ENCODE measurements at places on chromosomes 3 and 15.

GRCh38 chr3:37967260-37967881 is 23.2 kb upstream of the VILL start:
- peak; percentile 51 for DNase-seq

DNA sequence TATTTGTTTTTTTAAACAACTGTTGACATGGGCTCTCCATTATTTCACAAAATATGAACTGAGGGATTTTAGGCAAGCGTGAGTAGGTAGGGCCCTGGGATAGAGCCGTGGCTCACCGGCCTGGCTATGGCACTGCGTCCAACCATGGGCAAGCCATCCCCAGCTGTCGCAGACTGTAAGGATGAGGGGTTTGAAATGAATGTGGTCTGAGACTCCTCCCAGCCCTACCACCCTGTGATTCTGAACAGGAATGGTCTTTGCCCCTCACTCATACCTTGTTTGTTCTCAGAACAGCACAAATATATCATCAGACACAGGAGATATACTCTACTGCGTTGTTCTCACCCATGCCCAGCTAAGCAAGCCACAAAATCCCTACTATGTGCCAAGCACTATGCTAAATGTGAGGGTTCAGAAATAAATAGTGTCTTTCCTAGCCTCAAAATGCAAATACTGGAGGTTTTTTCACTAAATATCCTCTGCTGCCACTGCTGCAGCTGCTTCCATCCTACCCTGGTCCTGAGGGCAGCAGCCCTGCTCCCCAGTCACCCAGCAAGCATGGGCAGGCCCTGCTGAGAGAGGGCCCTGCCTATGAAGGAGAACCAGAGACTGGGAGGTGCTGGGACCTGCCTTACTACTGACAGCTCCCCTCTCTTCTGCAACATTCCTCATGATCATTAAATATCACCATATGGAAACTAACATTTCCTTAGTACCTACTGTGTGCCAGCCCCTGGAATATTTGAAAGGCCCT is 102.8 kb downstream of the XXYLT1 start:
- DNase-seq: no peak

DNA sequence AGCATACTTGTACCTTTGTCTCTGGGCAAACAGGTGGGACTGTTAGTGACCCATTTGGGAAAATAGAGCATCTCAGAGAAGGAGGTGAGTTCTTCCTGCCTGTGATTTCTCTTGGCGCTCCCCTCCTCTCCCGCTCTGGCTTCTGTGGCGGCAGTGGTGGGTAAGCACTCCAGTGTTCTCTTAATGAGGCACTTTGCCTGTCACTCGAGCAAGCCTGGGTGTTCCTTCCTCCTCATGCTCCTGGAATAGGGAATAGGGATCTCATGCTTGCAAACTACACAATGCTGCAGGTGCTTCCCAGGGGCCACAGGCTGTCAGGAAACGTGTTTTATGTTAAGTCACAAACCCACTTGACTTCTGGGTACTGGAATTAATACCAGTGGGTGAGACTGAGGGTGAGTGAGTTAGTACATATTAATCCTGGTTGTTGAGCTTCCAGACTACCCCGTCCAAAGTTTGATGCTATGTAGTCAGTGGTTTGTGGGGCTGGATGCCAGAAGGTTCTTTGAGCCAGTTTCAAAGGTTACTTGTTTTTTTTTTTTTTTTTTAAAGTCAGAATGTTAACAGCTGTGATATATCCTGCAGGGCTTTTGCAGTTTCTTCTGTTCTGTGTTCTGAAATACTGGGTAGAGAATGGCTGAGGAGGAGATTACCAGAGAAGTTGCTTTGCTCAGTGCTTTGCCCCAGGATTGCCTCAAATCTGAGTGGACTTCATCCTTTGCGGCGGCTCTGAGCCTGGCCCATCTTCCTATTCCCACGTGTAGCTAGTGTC is 30.5 kb downstream of the EDEM1 start:
- DNase-seq: no peak

- no peak for DNase-seq
Measured at GRCh38 chr3:197227780-197228574, 70.4 kb downstream of the DLG1 start.

- DNase-seq: no peak
Measured at GRCh38 chr3:11088066-11088465, 66.2 kb upstream of the HRH1 start.

- DNase-seq: no peak
Measured at GRCh38 chr15:45441686-45442085, 63.3 kb upstream of the GATM start.

- no peak for DNase-seq
Measured at GRCh38 chr3:126936853-126937425, 46.0 kb upstream of the PLXNA1 start.

DNA sequence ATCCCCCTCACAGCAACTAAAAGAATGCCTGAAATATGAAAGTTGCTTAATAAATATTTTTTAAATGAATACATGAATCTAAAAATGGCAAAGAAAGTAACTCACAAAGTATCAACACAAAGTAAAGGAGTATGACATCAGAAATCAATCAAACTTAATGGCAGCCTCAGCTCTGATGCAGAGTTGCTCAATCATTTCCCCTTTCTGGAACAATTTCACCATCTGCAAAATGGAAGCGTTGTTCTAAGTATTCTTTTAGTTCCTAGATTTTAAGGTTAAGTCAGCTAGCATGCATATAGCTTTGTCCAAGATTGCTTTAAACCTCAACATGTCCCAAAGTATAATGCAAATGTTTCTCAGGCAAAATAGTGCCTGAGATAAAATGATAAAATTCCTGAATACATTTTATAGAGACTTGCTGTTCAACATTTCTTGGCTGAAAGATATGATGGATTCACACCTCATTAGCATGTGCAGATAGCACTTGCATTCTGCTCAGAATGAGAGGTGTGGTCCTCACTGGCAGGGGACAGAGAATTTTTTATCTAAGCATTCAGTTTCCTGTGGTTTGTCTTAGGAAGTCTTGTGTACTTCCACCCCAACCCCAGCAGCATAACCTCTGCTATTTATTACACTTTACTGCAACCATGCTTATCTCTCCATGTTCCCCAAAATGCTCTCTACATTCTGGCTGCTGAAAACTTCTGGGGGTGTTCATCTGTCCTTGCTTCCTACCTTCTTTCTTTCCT is 429.3 kb downstream of the GRM7 start:
- DNase-seq: no peak

DNA sequence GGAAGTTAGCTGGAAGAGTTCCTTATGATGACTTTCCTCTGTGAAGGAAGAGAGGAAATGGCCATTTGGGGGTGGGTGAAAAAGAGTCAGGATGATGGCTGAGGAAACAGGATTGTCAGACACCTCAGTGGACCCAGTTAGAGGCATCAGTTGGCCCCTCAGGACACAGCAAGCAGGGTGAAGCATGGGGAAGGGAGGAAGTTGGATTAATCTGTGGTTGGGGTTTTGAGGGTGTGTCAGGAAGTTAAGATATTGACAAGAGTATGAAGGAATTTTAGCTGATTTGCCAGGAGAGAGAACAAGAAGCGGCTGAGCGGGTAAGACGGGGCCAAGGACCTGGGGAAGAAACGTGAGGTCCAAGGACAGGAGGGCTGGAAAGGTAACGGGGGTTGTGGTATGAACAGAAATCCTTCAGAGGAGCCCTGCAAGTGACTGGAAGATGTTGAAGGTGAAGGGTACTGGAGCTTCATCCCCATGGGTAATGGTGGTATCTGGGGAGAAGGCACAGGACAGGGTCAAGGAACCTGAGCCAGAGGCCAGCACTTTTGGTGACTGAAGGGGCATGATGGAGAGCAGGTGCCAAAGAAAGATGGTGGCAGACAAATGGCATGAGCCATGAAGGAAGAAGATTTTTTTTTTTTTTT is 2.7 kb downstream of the UQCC5 start:
- DNase-seq: no peak

GRCh38 chr3:182787302-182788036 is 5.8 kb upstream of the ATP11B start:
- no peak for DNase-seq

DNA sequence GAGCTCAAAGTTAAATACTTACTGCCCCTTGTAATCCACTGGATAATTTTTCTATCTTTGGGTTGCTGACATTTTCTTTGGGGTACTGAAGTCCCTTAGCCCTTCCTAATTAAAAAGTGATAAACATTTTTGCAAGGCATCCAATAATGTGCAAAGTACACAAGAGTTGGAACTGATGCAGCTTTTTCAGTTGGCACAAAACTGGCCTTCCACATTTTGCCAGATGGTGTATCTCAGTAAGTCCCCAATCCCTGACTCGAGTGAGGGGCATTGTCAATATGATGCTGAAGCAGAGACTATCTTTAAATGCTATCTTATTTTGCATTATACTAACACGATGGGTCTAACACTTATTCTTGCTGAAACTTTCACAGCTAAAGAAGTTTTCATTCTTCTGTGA is 27.8 kb downstream of the FHIT start:
- DNase-seq: no peak

GRCh38 chr15:41474941-41475340 is 18.7 kb upstream of the ITPKA start:
- no peak for DNase-seq

GRCh38 chr3:179599531-179599930 is 4.9 kb downstream of the MRPL47 start:
- no peak for DNase-seq

- DNase-seq: peak; percentile 65
Measured at GRCh38 chr3:96863129-96863740, 48.8 kb downstream of the EPHA6 start.

DNA sequence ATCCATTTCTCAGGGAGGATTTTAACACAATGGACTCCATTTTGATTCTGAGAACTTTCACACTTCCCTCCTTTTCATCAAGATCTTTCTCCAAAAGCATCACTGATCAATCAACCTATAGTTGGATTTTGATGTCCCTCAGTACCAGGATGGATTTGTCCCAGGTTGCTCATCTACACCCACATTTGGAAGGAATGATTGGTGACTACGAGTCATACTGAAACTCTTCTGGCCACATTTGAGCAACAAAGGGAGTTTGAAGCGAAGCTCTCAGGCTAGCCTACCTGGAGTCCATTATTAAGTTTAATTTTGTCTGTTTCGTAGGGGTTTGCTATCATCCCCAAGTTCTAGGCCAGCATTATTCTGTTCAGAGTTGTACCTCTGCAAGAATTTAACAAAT is 31.3 kb upstream of the ATP8B4 start:
- no peak for DNase-seq

DNA sequence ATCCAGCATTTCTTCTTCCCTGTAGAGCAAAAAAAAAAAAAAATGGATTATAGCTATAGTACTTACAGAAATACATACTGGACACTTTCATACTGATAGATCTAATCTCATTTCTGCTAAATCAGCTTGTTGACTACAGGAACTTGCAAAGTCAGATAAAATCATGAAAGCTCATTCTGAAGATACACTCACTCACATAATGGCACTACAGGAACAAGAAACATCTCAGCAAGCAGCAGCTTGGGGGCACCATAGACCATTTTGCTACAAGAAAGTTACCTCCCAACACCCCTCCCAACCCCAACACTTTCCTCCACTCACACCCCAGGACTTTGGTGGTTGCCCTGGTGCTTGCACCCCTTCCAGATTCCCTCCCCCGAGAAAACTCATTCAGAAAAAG is 4.6 kb downstream of the MYH15 start:
- peak; percentile 46 for DNase-seq

DNA sequence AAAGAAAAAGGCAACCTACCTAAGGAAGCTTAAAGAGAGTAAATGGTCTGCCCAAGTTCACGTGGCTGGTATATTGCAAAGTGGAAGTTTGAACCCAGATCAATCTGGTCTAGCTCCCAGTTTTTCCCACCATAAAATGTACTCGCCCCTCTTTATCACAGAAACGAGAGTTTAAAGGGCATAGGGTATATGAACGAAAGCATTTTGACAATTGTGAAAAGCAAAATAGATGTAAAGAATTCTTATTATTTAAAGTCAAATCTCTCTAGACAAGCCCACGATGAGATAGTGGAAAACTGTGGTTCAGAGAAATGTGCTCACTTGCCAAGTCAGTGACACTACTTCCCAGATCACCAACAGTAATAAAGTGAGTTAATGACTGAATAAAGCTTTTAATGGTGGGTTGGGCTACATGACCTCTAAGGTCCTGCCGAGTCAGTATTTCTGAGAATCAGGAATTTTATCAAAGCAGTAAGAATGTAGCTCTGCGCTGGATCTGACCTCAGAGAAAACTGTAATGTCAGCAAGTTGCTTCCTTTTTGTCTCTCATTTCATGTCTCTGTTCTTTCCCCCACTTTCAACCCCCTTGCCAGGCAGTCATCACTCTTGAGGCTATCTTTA is 23.3 kb upstream of the NEO1 start:
- no peak for DNase-seq

- DNase-seq: peak; percentile 28
Measured at GRCh38 chr15:91522605-91523332, 330.7 kb upstream of the SLCO3A1 start.

DNA sequence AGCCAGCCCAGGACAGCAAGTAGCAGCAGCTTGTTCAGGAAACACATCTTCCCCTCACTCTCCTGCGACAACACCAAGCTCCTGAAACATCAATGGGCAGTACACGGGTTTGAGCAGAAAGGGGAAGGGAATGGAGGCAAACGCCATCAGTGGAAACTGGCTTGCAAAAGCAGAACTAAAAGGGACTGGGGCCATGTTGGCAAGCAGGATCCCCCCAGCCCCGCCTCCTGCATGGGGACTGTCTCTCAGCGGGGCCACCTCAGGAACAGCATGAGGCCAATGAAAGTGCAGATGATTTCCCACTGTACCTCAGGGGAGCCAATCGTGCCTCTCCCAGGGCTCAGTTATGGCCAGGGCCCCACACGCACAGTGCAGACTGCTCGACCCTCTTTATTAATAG is 6.8 kb downstream of the CDAN1 start:
- no peak for DNase-seq

DNA sequence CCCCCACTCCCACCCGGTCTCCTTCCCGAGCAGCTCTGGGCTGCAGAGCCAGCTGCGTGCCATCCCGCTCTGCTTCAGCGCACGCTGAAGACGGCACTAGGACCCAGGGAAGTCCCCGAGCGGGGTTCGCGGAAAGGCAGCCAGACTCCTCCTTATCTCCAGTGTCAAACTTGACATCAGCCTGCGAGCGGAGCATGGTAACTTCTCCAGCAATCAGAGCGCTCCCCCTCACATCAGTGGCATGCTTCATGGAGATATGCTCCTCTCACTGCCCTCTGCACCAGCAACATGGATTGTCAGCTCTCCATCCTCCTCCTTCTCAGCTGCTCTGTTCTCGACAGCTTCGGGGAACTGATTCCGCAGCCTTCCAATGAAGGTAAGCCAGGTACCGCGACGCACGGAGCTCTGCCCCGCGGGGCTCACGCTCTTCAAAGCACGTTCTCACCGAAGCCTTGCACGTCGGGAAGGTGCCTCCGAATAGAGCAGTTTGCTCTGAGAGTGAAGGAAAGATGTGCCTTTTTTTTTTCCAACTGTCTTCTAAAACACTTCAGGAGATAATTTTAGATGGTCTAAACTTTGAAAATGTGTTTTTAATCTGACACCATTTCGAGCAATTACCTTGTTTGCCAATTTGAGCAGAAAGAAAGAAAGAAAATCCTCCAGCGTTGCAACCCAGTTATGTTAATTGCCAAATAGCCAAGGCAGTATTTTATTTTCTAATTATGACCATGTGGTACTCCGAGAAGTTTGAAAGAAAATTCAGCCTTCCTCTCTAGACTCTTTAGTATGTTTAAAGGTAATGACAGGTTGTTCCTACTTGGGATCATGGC is at the start of gene EPHA3:
EPHA3 (plus strand) TSS at position 161 of the 830 bp plus-strand sequence; CDS start at position 289, 128 bp downstream.
- peak; percentile 61 for DNase-seq

GRCh38 chr15:62469478-62469873 is 304.4 kb upstream of the C2CD4B start:
- DNase-seq: no peak
